Esophagus squamous epithelium (tissue), 5 donors: ENCODE measurements at places on chromosomes 2 and 18. TPM values are rescaled to one million over a fixed set of nuclear protein-coding genes. Genes with fewer than 3 reads are reported as not detected.

- no peak for DNase-seq
- peaks cover 11% of the 10 kb centered on the region for H3K36me3 ChIP-seq
- no peak overlapping the region for H3K27ac ChIP-seq
- no peak overlapping the region for H3K4me3 ChIP-seq
- no peaks in the 10 kb centered on the region for H3K4me1 ChIP-seq
Observed at GRCh38 chr2:178331474-178332432, 119.2 kb downstream of the PRKRA start.

GRCh38 chr18:24584813-24585212, 124.4 kb downstream of the HRH4 start:
- H3K4me1 ChIP-seq = no peaks in the 10 kb centered on the region
- no peak overlapping the region for H3K4me3 ChIP-seq
- H3K27ac ChIP-seq = no peak overlapping the region
- no peaks in the 10 kb centered on the region for H3K27me3 ChIP-seq

- DNase-seq = no peak
- H3K4me3 ChIP-seq = no peak overlapping the region
- H3K4me1 ChIP-seq = no peaks in the 10 kb centered on the region
- no peaks in the 10 kb centered on the region for H3K36me3 ChIP-seq
- H3K27me3 ChIP-seq = no peaks in the 10 kb centered on the region
Observed at GRCh38 chr18:74420481-74420880, 36.6 kb downstream of the DIPK1C start.

DNA sequence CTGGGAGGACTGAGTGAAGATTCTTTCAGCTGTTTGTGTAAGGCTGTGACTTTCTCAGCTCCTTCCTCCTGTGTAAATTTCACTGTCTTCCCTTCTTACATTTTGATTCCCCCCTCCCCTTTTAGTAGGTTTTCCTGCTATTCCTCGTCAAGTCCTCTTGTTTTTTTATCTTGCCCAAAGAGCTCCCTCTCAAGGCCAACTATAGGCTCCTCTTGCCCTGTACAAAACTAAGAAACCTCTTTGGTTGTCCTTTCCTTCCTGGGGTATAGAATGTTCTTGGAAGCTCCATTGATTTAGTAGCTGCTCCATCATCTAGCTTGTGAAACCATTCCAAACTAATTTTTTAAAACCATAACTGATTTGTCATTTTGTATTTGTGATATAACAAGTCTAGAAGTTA, 7.3 kb downstream of the CCDC121 start:
- peaks cover 5% of the 10 kb centered on the region for H3K4me1 ChIP-seq
- no peak overlapping the region for H3K4me3 ChIP-seq
- no peak for DNase-seq

GRCh38 chr2:127413782-127414637, 4.2 kb upstream of the PROC start:
- no peak overlapping the region for H3K27ac ChIP-seq
- no peak overlapping the region for H3K4me3 ChIP-seq
- no peaks in the 10 kb centered on the region for H3K27me3 ChIP-seq
- DNase-seq = no peak
- H3K4me1 ChIP-seq = peaks cover 28% of the 10 kb centered on the region

GRCh38 chr2:33033606-33034081, 86.9 kb downstream of the LTBP1 start:
- no peak overlapping the region for H3K4me3 ChIP-seq
- H3K4me1 ChIP-seq = peaks cover 10% of the 10 kb centered on the region
- H3K27me3 ChIP-seq = no peaks in the 10 kb centered on the region
- DNase-seq = no peak
- no peak overlapping the region for H3K27ac ChIP-seq
- H3K36me3 ChIP-seq = no peaks in the 10 kb centered on the region

DNA sequence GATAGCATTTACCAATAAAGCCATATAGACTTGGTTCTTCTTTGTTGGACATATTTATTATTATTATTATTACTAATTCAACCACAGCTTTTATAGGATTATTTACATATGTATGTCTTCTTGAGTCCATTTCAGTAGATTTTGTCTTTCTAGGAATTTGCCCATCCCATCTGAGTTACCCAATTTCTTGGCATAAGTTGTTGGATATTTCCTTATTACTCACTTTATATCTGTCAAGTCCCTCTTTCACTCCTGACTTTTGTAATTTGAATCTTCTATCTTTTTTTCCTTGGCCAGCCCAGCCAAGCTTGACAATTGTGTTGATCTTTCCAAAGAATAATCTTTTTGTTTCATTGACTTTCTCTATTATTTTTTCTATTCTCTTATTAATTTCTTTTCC, 543.7 kb downstream of the SUCLG1 start:
- H3K4me1 ChIP-seq = no peaks in the 10 kb centered on the region
- no peak overlapping the region for H3K27ac ChIP-seq
- no peaks in the 10 kb centered on the region for H3K36me3 ChIP-seq
- no peaks in the 10 kb centered on the region for H3K27me3 ChIP-seq
- no peak overlapping the region for H3K4me3 ChIP-seq

GRCh38 chr2:224063298-224063648, 24.2 kb upstream of the SERPINE2 start:
- H3K27me3 ChIP-seq = no peaks in the 10 kb centered on the region
- no peaks in the 10 kb centered on the region for H3K36me3 ChIP-seq
- H3K4me1 ChIP-seq = no peaks in the 10 kb centered on the region

DNA sequence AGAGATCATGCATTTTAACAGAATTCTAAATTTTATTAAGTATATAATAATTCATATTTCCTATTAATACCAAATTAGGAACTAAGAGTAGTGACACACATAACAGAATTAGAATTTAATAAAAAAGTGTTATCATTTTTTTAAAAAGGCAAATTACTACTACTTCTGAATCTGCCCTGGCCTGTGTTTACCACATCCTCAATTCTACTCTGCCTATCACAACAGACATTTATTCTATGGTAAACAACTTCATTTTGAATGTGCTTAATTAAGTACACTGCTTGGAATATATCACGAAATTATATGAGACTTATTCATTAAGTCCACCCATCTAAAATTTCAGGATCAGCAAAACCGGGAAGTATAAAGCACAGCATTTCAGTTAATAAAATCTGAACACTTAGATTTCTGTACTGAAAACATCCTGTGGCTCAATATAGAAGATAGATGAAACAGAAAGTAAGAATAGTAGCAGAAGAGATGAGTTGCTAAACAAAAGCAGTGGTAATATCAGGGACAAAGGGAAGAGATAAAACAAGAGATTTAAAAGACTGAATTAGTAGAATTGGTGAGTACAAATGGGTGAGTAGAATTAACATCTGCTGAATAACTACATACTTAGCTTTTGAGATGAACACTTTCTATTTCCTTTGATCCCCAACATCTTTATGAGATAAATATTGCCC, 3.7 kb downstream of the SMC6 start:
- H3K4me1 ChIP-seq = peaks cover 14% of the 10 kb centered on the region
- DNase-seq = no peak
- no peaks in the 10 kb centered on the region for H3K27me3 ChIP-seq
- H3K36me3 ChIP-seq = no peaks in the 10 kb centered on the region

DNA sequence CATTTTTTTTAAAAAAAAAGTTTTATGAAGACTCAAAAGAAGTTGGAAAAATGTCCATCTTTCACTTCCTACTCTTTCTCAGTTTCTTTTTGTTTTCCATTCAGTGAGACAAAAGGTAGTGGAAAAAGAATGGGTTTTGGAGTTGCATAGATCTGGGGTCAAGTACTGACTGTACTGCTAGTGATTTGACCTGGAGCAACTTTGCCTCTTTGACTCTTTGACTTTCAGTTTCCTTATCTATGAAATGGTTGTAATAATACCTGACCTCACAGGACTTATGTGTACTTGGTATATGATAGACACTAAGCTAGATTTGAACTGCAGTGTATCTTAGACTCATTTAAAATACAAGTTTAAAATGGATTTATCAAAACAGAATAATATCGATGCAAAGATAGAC, 3.5 kb upstream of the KCNE4 start:
- no peaks in the 10 kb centered on the region for H3K4me1 ChIP-seq
- no peak overlapping the region for H3K4me3 ChIP-seq
- DNase-seq = no peak

The DAW1 gene
- total RNA-seq = not detected

The GTF2A1L gene
- total RNA-seq = 4.0 TPM
